Right ventricle myocardium superior (tissue), 1 donor: ENCODE measurements at places on chromosomes 3 and 15.

DNA sequence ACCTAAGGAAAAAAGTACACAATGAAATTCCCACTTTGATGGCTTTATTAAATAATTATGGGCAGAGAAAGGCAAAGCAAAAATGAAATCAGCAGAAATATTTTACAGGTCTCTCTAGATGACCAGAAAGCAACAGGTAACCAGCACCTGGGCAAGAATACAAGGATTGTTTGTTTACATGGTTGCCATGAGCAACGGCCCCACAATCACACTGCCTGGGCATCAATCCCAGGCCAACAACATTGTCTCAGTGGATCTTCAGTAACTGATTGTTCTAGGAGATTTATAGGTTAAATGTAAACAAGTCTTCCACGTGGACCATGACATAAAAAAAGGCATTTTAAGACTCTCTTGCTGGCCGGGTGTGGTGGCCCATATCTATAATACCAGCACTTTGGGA, 82.6 kb downstream of the PDZRN3 start:
- DNase-seq, result no peak

- DNase-seq, result no peak
Observed at GRCh38 chr15:64749167-64749566, 26.2 kb downstream of the RBPMS2 start.

DNA sequence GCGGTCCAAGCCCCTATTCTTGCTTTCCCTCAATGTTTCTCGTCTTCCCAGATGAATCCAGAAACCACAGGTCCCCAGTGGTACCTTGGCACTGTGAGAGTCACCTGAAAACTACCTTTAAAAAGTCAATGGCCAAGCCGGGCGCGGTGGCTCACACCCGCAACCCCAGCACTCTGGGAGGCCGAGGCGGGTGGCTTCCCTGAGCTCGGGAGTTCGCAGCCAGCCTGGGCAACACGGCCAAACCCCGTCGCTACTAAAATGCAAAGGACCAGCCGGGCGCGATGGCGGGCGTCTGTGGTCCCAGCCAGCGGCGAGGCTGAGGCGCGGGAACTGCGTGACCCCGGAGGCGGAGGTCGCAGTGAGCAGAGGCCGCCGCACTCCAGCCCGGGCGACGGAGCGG, 285.9 kb downstream of the CHL1 start:
- no peak for DNase-seq

DNA sequence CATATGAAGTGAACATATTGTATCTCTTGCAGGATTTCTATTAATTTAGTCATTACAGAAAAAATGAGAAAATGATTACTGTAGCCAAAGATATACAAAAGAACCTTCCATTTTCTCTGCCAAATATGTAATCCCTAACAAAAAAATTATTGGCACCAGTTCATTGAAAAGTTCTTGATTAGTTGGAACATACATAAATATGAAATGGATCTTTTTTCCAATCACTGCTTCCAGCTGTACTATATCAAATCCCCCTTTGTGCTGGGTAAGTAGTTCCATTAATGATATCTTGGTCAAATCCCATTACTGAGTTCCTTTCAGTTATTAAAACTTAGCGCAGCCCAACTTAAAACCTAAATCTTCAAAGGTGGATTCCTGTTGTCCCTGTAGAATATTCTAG, 263.8 kb downstream of the SLC9A9 start:
- DNase-seq, result no peak

DNA sequence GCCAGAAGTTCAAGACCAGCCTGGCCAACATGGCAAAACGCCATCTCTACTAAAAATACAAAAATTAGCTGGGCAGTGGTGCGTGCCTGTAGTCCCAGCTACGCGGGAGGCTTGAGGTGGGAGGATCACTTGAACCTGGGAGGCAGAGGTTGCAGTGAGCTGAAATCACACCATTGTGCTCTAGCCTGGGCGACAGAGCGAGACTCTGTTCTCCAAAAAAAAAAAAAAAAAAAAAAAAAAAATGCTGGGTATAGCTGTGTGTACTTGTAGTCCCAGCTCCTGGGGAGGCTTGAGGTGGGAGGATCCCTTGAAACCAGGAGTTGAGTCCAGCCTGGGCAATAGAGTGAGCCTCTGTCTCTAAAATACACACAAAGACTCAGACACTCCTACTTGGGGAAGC, 32.0 kb downstream of the PPP1R2 start:
- no peak for DNase-seq

GRCh38 chr15:82737975-82738374, 28.3 kb upstream of the AP3B2 start:
- DNase-seq, result no peak

- DNase-seq, result no peak
Observed at GRCh38 chr3:56962206-56962605, 98.3 kb upstream of the SPATA12 start.

- DNase-seq, result no peak
Observed at GRCh38 chr3:8313560-8314267, 187.9 kb upstream of the LMCD1 start.

DNA sequence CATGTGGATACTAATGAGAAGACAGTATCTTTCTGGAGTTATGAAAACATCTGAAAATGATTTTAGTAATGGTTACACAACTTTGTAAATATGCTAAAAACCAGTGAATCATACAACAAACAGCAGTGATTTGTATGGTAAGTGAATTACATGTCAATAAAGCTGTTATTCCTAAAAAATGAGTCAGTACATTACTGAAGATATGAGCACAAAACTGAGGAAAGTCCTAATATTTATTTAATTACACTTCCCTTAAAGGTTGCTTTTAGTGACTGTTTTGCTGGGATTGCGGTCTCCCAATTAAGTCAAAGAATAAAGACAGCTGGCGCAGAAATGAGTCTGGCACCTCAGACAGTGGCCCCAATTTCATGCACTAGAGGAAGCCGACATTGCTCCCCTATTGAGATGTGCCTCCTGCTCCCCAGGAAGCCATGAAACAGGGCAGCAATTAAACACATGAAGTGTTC, 50.9 kb upstream of the FSIP1 start:
- DNase-seq, result no peak

DNA sequence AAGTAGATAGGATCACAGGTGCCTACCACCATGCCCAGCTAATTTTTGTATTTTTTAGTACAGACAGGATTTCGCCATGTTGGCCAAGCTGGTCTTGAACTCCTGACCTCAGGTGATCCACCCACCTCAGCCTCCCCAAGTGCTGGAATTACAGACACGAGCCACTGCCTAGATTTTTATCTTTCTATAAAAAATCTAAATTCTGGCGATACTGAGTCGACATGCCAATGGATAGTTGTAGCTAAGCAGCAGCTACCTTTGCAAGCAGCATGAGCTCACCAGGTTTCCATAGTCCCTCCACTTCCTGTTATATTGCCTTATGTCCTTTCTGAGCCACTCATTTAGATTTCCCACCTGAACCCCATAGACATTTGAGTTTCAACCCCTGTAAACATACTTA, 13.1 kb upstream of the FMN1 start:
- no peak for DNase-seq

- DNase-seq, result peak; percentile 75
Observed at GRCh38 chr3:159818399-159818798, 170.2 kb upstream of the IL12A start.

GRCh38 chr15:98143116-98143515, 182.6 kb downstream of the ARRDC4 start:
- DNase-seq, result no peak

GRCh38 chr3:56980243-56980642, 80.2 kb upstream of the SPATA12 start:
- DNase-seq, result no peak

GRCh38 chr15:80492874-80493273, 88.7 kb downstream of the ARNT2 start:
- DNase-seq, result no peak

GRCh38 chr3:16048435-16049318, 125.8 kb upstream of the GALNT15 start:
- no peak for DNase-seq

DNA sequence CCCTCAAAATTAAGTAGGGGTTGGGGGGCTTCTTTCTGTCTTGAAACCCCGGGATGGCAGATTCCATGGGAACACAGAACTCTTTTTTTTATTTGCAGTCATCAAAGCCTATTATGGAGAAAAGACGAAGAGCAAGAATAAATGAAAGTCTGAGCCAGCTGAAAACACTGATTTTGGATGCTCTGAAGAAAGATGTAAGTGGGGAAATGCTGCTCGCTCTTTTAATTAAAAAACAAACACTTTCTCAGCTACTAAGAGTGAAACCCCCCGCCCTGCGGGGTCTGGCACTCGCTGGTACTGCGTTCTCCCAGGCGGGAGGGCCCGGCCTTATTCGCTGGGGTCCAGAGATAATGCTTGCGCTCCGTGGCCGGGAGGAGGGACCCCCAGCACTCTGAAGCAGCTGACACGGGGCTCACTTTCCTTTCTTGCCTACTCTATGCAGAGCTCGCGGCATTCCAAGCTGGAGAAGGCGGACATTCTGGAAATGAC, 615 bp downstream of the HES1 start:
- DNase-seq, result no peak

GRCh38 chr3:194208709-194209108, 72.8 kb downstream of the HES1 start:
- no peak for DNase-seq

- no peak for DNase-seq
Observed at GRCh38 chr15:59245559-59245958, 38.9 kb downstream of the LDHAL6B start.

GRCh38 chr3:51997935-51998596, 2.4 kb upstream of the RPL29 start:
- no peak for DNase-seq

DNA sequence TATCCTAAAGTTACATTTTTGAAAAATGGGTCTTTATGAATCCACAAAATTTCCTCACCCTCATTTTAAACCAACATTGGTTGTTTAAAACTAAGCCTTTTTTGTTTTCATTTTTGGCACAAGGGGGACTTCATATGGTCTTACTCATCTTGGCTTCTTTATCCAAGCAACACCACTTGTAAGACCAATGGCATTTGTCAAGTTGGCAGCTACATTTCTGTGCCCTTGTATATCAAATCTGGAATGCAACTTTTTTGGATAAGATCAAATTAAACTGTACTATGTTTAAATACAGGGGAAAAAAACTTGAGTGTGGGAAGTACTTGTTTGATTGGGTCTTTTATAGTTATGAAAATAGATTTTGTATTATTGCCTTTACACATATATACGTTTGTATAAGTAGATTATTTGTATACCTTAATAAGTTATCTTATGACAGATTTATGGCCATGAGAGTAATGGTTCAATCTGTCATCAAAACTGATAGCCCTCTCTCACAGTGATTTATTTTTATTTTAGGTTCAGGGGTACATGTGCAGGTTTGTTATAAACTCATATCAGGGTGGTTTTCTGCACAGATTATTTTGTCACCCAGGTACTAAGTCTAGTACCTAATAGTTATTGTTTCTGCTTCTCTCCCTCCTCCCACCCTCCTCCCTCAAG, 43.4 kb downstream of the GPR160 start:
- DNase-seq, result no peak

DNA sequence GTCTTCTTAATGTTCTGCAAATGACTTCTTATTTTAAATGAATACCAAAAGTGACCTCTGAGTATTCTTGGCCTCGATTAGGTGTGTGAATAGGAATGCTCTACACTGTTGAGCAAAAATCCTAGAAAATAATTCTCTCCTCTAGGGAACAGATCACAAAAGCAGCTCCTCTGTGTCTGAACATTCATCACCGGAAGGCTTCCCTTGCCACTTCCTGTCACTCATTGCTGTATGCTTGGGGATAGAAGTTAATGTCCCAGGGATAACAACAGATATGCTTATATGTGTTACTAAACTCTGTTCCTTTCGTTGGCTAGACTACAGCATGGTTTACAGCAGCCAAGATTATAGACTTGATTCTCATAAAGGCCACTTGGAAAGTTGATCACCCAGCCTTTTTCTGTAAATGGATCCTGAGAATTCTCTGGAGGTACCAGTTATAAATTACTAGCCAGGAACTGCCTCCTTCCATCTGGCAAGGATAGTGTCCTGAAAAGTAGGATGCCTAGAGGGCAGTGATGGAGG, 16.0 kb upstream of the PTX3 start:
- DNase-seq, result no peak

DNA sequence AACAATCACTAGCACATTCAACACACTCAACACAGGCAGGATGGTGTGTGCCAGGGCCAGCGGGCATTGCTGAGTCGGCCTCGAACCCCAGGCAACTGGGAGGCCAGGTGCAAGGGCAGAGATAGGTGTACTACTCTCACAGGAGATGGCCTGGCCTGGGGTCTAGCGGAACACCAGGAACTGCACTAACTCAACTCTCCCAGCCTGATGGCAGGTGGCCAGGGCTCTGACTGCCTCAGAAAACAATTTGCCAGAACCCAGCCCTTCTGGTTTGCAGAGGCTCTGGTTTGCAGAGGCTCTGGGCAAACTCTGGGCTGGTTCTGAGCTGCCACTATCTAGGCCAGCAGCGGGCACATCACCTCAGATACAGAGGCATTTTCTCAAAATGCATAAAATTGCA, 229.2 kb upstream of the CHRNA7 start:
- peak; percentile 79 for DNase-seq

DNA sequence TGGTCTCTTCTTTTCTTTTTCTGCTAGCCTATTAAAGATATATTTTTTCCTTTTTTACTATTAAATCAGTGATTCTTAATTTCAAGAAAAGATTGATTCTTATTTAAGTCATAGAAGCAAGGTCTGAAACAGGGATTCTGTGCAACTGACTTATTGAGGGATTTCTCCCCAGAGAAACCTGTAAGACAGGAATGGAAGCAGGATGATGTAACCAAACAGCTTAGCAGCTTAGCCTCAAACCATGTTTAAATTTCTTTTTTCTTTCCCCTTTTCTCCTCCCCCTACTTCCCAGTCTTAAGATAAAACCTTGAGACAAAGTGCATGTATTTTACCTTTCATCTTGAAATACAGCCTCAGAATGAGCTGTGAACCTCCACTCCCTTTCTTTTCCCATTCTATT, 322.8 kb downstream of the NEK10 start:
- DNase-seq, result no peak

GRCh38 chr3:156727519-156728205, 53.3 kb downstream of the TIPARP start:
- DNase-seq, result no peak
